ENCODE measurements at places on chromosomes 16 and 17.

DNA sequence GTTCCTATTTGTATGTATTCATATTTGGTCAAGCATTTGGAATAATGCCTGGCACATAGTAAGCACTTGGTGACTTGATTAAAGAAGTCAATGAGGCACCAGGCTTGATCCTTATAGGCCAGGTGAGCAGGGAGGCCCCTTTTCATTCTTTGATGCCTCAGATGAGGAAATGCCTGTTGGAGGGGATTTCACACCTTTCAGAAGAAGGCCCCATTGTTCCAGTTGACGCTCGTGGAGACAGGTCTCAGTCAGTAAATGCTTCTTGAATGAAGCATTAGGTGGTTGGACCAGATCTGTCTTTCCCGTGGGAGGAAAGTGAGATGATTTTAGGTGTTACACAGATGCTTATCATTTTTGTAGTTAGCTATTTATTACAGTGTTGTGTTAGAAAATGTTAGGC is 13.0 kb downstream of the LCMT1 start:
- no peak for DNase-seq

GRCh38 chr17:42819939-42820535 is 4.0 kb downstream of the BECN1 start:
- no peak for DNase-seq

GRCh38 chr16:30775392-30776188 is 11.4 kb downstream of the ZNF629 start:
- DNase-seq, result peak; percentile 73

- DNase-seq, result no peak
These were observed 162.1 kb upstream of the AXIN2 start for GRCh38 chr17:65723431-65724151.

DNA sequence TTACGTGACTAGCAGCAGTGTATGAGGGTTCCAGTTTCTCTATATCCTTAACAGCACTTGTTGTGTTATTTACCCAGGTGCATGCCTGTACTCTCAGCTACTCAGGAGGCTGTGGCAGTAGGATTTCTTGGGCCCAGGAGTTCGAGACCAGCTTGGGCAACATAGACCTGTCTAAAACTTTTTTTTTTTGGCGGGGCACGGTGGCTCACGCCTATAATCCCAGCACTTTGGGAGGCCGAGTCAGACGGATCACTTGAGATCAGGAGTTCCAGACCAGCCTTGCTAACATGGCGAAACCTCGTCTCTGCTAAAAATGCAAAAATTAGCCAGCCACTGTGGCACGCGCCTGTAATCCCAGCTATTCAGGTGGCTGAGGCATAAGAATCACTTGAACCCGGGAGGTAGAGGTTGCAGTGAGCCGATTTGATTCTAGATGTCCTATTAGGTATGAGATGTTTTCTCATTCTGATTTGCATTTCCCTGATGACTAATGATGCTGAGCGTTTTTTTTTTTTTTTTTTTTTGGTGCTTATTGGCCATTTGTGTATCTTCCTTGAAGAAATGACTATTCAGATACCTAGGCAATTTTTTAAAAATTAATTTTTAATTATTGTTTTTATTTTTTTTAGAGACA is 13.4 kb downstream of the CASC3 start:
- DNase-seq, result no peak

DNA sequence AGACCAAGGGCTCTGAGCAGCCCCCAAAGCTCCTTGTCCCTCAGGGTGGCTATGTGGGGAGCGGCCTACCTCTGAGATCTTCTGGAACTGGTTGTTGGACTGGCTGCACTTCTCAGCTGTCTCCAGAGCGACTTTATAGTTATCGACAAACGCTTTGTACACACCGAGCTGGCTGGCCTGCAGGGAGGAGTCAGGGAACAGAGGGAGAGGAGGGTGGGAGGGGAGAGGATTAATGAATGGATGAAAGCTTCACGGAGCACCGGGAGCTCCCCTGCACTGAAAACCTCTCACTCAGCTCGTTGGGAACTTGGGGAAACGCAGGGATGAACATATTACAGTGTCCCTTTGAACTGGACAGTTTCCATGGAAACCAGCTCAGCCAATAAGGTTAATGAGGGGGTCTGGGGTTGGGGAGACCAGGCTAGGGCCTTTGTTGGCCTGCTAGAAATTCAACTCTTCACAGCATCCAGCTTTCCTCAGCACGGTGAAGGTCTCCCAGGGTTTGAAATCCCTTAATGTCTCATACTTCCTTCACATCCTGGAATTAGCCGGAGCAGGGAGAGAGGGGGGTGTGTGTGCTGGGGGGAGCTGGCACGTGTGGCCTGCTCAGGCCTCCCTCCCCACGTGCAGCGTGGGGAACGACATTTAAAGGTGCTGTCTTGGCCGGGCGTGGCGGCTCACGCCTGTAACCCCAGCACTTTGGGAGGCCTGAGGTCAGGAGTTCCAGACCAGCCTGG is 86.7 kb downstream of the TIMM22 start:
- no peak for DNase-seq

GRCh38 chr17:74888469-74888868 is 5.0 kb downstream of the FADS6 start:
- no peak for DNase-seq

DNA sequence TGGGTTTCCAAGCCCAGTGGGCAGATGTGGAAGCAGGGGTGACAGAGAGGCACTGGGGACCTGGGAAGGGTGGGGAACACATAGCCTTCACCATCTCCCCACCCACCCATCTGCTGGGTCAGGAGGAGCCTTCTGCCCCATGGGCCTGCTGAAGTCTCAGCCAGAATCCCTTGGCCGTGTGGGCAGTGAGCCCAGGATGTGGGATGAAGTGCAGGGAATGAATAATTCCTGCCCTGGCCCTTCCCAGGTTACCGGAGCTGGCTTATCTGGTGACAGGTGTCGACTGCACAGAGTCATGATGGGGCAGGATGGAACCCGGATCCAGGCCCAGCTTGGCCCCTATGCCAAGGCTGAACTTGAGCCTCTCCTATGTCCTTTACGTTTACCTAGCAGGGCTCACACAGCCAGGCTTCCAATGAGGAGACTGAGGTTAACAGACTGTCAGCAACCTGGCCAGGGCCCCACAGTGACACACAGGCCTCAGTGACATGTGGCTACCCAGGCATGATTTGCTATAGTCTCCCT is 17.5 kb downstream of the ATP2A3 start:
- no peak for DNase-seq

GRCh38 chr17:57601143-57601735 is 143.9 kb downstream of the CCDC182 start:
- DNase-seq, result no peak

- no peak for DNase-seq
These were observed 109.6 kb downstream of the CLEC16A start for GRCh38 chr16:11053916-11054460.

DNA sequence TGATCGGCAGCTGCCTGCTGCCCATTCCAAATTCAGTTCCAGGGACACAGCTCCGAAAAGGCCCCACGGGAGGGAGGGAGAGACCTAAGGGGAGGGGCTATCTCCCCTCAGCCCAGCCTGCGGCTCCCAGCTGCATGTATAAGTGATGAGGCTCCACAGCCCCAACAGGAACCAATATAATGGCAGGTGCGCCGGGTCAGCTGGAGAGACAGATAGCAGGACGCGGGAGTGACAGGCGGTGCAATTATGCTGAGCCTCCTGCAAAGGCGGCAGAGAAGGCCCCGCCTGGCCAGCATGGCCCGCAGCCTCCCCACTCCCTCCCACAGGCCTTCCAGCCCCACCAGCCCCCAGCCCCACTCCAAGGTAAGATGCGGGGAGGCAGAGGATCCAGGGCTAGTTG is 8.1 kb upstream of the C1QL1 start:
- DNase-seq, result no peak

DNA sequence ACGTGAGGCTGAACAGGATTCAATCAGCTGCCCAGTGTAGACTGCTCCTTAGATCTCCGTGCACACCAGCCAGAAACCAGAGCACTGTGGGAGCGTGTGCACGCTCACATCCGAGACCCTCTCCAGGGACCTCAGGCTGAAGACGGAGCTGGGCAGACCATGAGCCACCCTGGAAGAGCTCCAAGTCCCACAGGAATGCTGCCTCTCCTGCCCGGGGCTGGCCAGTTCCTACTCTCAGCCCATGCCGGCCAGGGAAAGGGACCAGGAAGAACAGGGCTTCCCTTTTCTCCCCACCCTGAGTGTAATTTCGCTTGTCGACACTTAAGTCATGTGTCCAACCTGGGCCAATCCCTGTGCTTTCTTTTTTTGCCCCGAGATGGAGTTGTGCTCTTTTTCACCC is 6.9 kb downstream of the ALYREF start:
- DNase-seq, result no peak

GRCh38 chr16:71762186-71762585 is 37.7 kb upstream of the PHLPP2 start:
- DNase-seq, result no peak

DNA sequence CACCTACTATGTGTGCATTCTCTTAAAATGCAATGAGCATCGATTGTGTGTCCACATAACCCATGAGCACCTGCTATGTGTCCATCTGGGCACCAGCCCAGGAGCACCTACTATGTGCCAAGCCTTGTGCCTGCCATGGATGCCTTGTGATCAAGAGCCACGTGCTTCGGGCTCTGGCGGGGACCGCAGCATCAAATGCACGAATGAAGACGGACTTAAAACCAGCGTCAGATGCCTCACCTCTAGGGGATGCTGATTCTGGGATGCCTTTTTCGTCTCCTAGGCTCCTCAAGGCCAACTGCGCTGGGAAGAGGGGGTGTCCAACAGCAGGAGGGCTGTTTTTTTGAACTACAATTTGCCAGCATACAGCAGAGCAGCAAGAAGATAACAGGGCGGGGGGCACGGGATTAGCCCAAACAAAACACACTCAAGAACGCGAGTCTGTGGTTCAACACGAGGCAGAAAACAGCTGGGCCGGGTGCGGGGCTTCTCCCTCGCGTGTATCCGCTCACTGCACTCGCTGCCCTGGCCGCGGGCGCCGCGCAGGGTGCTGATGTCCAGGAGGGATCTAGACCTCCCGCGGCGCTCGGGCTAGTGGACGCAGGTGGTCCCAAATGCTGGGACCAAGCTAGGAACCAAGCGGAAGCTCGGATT is 1.2 kb upstream of the GLIS2 start:
- DNase-seq, result no peak

- no peak for DNase-seq
These were observed 169.8 kb downstream of the LAT start for GRCh38 chr16:29154676-29155121.

GRCh38 chr17:193426-193810 is 12.0 kb upstream of the DOC2B start:
- DNase-seq, result no peak

DNA sequence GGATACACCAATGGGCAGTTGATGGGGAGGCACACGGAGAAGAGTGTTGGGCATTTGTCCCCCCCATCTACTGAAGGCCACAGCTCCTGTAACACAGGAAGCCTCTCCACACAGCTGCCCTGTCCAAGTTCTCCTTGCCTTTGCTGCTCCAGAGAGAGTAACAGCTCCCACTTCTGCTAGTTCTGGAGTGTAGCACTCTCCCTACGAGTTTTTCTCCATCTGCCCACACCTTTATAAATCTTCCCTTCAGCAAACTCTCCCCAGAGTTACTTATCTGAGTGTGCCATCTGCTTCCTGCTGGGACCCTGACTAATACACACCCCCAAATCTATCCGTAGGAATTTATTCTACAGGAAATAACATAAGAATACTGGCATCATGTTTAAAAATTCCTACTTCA is 42.6 kb upstream of the ERN1 start:
- no peak for DNase-seq

DNA sequence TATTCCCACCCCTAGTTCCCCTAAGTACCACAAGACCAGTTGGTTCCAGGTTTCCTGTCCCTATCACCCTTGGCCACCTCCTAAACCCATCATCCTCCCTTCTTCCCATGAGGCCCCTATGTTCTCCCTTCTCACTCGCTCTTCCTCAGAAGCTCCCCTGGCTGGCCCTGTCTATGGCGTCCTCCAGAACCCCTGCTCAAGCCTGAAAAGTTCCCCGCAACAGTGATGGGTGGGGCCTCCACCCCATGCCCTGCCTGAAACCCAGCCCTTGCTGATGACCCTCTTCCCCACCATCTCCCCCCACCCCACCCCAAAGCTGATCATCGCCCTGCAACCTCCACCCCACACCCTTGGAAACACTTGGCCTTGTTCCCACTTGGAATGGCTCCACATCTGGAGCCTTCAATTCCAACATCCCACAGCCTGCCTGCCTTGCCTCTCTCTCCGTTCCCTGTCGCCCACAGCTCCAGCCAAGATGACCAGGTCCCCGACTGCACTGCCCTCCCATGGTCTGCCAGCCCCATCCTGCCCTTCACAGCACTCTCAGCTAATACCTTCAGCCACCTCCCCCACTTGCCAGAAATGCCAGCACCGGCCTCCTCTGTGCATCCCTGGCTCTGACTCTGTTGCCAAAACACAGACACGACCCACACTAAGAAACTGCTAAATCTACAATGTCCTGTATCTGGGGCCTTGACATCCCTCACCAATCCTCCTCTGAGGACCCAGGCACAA is 10.5 kb downstream of the OSBPL7 start:
- DNase-seq, result no peak

DNA sequence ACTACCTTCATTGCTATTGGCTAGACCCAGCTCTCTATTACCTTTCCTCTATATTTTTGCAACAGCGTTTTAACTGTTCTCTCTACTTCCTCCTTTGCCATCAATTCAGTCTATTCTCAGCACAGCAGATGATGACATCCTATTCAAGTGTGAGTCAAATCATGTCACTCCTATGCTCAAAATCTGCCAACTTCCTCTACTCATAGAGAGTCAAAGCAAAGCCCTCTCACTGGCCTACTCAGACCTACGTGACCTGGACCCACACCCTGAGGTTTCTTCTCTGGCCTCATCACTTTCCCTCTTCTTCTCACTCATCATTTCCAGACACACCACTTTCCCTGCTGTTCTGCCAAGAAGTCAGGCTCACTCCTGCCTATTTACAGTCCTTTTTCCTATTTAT is 289.0 kb upstream of the AXIN2 start:
- DNase-seq, result no peak

- no peak for DNase-seq
These were observed 5.4 kb downstream of the DYNLL2 start for GRCh38 chr17:58088624-58089023.

DNA sequence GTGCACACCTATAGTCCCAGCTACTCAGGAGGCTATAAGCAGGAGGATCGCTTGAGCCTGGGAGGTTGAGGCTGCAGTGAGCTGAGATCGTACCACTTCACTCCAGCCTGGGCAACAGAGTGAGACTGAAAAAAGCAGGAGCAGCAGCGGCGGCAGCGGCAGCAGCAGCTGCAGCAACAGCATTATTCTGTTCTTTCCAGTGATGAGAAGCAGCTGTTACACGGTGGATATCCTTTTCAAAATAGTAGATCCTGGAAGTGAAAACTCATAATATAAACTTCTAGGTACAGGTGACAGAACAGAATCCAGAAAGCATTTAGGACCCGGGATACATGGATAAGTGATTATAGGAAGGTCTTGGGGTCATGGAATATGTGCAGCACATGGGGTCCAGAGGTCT is 17.8 kb upstream of the HNF1B start:
- DNase-seq, result no peak

- DNase-seq, result no peak
These were observed 56.9 kb upstream of the FASN start for GRCh38 chr17:82154881-82155331.

- no peak for DNase-seq
These were observed 282.4 kb downstream of the ABCC12 start for GRCh38 chr16:47873434-47873833.

- DNase-seq, result no peak
These were observed 873 bp downstream of the USP10 start for GRCh38 chr16:84700446-84701300.
